ENCODE measurements at places on chromosomes 13 and 19.

- no peak for DNase-seq
Observed at GRCh38 chr13:82654861-82655855, 1227.1 kb downstream of the SLITRK1 start.

GRCh38 chr13:73754241-73754640, 380.0 kb downstream of the KLF12 start:
- no peak for DNase-seq

DNA sequence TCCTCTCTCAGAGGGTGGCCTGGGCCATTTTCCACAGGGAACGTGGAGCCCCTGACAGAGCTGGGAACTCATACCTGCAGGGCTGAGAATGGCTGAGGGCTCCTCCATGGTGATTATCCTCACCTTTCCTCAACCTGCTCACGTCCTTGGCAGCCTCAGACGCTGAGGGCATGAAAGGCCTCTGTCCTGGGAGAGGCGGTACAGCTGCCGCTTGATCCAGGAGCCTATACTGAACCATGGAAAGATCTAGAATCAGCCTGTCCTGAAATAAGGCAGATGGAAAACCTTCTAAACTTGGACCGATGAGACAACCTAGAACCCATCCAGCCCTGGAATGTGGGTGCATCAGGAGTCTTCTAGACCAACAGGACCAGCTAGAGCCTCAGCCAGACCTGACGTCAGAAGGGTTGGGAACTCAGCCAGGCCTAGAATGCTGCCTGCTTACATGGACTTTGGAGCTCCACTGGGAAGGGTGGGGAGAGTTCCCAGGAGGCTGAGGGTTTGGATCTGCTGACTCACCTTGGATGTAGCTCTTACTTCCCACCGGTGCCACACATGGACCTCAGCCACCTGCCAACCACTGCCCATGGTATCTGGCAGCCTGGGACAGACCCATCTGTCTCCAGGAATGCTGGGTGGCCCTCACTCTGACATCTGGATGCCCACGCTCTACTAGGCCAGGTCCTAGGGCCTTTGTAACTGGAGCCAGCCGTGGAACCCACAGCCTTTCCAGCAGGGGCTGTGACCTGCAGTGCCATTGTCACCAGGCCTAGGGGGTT, 7.5 kb downstream of the KCTD15 start:
- DNase-seq: no peak

DNA sequence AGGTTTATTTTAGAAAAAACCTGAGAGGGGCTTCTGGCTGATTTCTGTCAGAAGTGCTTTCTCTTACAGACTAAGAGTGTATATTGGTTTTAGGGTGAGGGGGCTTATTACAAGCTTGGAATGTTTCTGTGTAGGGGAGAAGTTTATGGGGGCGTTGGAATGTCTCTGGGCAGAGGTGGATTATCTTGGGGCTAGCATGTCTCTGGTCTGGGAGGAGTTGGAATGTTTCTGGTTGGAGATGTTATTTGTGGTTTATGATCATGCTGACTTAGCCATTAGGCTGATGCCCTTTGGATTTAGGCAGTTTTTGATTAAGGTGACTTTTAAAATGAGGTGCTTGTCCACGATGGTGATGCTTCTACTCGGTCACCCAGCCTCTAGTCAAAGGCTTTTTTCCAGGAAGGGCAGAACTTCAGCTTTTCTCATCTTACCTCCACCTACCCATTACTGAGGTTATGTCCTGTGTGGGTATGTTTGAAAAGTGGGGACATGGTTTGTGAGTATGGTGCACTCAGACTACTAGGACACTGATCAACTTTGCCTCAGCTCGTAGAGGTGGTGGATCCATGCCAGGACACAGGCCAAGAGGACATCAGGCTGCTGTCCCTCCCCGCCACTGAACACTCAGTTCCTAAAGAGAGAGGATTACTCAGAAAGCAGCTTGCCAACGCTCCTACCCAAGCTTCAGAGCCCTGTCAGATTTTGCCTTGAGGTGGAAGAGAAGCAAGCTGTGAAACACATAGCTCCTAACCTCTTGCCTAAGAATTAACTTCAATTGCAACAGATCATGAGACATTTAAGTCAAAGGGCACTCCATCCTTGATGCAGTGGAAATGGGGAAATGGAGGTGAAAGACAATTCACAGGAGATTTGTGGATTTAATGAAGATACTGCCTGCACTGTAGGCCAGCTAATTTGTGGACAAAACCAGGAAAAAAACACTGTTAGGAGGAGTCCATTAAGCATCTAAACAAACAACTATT, 63.6 kb downstream of the ZNF44 start:
- DNase-seq: peak; percentile 6

GRCh38 chr19:50663482-50663790, 14.2 kb downstream of the C19orf81 start:
- DNase-seq: peak; percentile 45

DNA sequence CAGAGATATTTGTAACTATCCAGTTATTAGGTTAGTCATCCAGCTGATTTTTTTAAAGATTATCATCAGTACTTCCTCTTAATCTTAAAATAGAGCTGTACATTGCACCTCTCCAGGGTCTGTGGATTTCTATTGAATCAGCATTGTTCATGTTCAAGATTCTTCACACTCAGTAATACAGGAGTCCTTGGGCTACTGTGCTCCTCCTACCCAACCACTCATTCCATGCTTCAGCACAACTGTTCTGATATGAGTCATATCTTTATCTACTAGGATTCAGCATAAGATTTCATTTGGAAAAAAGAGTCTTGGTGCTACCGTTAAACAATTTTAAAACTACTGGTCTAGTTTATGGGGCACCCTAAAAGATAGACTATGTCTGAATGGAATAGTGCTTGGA, 357.8 kb downstream of the DCT start:
- no peak for DNase-seq

DNA sequence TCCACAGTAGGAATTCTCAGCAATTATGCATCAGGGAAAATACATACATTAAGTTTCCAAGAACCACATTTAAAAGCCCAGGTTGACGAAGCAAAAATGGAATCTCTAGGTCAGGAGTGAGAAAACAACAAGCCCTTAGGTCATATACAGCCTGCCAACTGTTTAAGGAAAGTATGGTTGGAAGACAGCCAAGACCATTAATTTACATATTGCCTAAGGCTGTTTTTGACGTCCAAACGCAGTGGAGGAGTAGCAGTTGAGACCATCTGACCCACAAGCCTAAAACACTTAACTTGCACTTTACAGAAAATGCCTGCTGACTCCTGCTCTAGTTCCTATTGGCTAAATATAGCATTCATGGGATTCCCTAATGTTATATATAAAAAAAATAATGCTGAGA, 299.0 kb downstream of the ITGBL1 start:
- peak; percentile 13 for DNase-seq

GRCh38 chr13:71856548-71857043, 10.4 kb downstream of the DACH1 start:
- no peak for DNase-seq

DNA sequence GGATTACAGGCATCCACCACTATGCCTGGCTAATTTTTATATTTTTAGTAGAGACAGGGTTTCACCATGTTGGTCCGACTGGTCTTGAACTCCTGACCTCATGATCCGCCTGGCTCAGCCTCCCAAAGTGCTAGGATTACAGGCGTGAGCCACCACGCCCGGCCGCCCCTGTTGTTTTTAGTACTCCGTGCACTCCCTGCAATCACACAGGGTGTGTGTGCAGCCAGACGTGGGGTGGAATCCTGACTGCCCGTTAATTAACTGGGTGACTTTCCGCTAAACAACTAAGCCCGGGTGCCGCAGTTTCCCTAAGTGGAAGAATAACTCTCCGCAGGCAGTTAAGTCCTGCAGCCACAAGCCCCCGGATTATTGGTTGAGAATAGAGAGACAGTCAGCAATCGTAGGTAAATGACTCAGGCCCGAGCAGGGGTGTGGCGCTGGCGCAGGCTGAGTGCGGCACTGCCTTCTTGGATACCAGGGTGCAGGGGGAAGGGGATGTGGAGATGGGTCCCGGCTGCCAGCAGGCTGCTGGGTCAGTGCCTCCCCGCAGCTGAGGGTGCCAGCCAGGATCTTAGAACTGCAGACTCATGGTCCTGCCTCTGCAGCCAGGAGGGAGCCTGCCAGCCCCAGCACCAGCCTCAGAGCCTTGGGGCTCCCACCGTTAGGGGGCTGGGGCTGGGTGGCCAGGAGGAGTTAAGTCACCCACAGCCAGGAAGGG, 6.1 kb upstream of the FXYD3 start:
- DNase-seq: no peak

DNA sequence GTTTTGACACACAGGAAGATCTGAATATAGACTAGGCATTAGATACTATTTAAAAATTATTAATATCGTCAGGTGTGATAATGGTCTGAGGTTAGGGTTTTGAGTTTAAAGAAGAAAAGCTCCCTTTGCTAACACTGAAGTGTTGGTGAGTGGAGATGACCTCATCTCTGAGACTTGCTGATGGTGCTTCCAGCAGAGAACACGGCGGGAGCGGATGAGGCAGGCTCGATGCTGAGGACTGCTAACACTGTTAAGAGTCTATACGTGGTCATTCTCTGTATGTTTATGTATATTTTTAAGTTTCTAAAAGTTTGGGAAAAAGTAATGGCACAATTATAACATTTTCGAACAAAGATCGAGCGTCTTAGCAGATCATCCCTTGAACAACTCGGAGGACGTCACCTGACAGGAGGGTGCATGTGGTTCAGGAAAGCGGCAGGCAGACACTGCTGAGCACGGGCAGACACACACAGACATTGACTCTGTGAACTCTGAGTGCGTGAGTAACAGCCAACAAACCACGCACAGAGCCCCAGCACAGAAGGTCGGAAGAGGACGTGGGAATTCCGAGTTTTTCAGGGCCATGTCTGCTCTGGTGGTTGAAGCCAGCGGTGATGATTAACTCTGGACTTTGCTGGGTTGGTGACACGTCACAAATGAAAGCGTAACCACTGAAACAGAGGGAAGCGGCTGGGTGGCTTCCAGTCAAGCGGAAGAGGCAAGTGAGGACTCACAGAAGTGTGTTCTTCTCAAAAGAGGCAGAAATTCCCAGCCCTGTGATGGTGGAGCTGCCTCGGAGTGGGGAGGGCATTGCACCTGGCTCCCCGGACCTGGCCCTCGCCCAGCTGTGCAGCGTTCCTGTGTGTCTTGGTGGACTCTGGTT, 91.9 kb upstream of the TEX29 start:
- no peak for DNase-seq

- DNase-seq: no peak
Observed at GRCh38 chr19:588741-589692, 664 bp upstream of the HCN2 start.

GRCh38 chr13:23876265-23876664, 12.9 kb downstream of the MIPEP start:
- DNase-seq: peak; percentile 35

GRCh38 chr13:50911081-50911631, 1.6 kb downstream of the RNASEH2B start:
- DNase-seq: peak; percentile 76

- no peak for DNase-seq
Observed at GRCh38 chr19:12800466-12800770, 1.2 kb downstream of the PRDX2 start.

DNA sequence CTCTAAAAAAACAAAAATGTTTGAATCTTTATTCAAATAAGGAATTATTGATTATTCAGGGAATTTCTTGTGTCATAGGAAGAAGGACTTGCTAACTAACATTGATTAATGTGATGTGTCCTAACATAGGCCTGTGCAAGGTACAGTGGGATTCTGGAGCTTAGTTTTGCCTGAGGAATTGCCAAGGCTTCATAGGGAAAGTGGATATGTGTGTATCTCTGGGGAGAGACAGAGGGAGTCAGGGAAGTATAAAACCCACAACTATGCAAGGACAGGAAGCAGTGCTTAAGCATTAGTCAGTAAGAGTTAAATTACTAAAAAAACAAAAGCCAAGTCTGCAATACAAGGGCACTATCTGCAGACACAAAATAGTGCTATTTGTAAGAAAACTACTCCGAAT, 59.6 kb downstream of the WDFY2 start:
- DNase-seq: peak; percentile 70

GRCh38 chr19:3817761-3818160, 31.6 kb upstream of the MATK start:
- DNase-seq: no peak

DNA sequence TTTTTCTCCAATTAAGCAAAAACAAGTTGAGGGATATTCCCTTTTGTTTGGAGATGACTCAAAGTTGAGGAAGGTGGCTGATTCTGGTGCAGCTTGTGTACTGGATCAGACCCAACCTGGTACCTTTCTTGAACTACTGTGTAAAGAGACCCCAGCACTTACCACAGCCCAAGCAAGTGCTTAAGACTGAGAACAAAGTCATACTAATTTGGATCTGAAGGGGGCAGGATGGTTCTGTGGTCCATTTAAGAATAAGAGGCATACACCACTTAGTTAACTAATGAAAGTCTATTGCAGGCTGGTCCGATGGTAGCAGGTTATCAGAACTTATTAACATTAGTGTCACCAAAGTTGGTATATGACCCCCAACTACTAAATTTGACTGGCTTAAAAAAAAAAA, 6.3 kb downstream of the THSD1 start:
- no peak for DNase-seq

GRCh38 chr13:114161028-114161556, 18.0 kb upstream of the CFAP97D2 start:
- no peak for DNase-seq

DNA sequence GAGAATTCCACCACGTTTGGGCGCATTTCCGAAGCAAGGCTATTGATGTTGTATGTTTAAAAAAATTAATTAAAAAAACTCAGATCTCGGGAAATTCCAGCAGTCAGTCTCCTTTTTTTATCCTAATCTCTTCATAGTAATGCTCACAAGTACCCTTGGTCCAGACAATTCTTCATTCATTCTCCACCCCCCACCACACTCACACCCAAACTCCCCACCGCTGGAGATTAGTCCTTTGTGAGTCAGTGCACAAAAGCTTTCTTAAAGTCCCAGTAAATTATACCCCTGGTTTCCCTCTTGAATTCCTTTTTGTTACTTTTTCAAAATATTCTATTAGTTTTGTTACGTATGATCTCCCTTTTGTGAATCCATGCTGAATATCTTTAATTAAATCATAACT, 274.6 kb downstream of the ZNF536 start:
- no peak for DNase-seq

- no peak for DNase-seq
Observed at GRCh38 chr13:59823486-59823885, 340.2 kb downstream of the DIAPH3 start.
